ENCODE measurements at places on chromosomes 3 and 15.

GRCh38 chr3:49703443-49703927 lies 14.1 kb downstream of the RNF123 start:
- peak; percentile 58 for DNase-seq

DNA sequence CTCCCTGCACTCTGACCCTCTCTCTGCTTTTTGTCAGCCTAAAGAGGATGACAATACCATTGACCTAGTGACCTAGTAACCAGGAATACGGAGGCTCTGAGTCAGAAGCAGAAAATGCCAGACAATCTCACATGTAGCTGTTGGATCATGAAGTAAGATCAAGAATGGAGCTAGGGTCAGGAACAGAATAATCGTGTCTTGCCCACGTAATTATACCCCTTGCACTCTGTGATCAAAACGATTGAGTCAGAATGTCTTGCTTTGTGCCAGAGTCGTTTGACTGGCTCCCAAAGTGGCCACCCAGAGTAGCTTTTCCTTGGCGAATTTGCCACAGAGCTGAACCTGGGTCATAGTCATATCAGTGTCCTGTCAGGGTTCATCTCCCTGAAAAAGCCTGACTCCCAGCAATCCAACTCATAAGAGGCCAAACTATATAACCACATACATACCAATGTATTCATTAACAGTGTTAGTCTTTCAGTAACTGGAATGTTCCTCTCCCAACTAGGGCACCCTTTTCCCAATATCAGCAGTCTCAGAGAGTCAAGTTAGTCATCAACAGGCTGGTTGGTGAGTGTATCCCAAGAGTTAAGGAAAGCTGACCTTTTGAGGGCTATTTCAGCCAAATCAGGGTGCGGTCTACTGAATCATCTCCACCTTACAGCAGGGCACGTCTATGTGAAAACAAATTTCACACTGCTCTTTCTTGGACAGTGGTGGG lies 5.0 kb upstream of the CDV3 start:
- peak; percentile 87 for DNase-seq

- no peak for DNase-seq
These were observed 274.1 kb upstream of the CTNNB1 start for GRCh38 chr3:40925231-40925630.

DNA sequence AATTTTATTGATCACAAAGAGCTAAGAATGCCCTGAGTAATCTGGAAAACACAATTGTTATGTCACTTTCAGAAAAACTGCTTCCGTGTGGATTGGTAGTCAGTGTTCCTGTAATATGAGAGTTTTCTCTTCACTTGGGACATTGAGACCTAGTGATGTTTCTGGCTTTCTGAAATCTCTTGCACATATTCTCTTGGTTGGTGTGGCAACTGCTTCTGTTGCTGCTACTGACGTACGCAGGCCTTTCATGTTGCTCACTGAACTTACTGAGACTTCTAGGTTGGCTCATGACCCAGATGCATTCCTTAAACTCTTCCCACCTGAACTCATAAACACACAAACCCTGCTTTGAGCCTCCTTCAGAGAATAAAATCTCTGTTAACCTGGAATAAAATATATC lies 175.0 kb upstream of the PFN2 start:
- DNase-seq = no peak

GRCh38 chr15:41790756-41791546 lies 16.7 kb downstream of the MAPKBP1 start:
- DNase-seq = peak; percentile 70

- no peak for DNase-seq
These were observed 35.1 kb downstream of the IGSF10 start for GRCh38 chr3:151425627-151426340.

Measured in Daoy (cell line).